ENCODE measurements at places on chromosomes 6 and 20.

- peak overlapping the region; percentile 19 for H3K4me3 ChIP-seq
- DNase-seq, result peak; percentile 51
- no peaks in the 10 kb centered on the region for H3K4me1 ChIP-seq
- H3K27me3 ChIP-seq, result no peaks in the 10 kb centered on the region
- H3K36me3 ChIP-seq, result no peaks in the 10 kb centered on the region
- H3K27ac ChIP-seq, result no peak overlapping the region
These were observed 47.1 kb upstream of the ENTPD6 start for GRCh38 chr20:25148181-25148981.

- H3K27me3 ChIP-seq, result no peaks in the 10 kb centered on the region
- peak; percentile 47 for DNase-seq
- peak overlapping the region; percentile 100 for H3K27ac ChIP-seq
- peaks cover 27% of the 10 kb centered on the region for H3K4me1 ChIP-seq
These were observed 673 bp downstream of the MARCKS start for GRCh38 chr6:113857556-113858479.

- H3K27ac ChIP-seq, result no peak overlapping the region
- DNase-seq, result no peak
- peaks cover 40% of the 10 kb centered on the region for H3K27me3 ChIP-seq
- peaks cover 13% of the 10 kb centered on the region for H3K4me1 ChIP-seq
- H3K36me3 ChIP-seq, result no peaks in the 10 kb centered on the region
These were observed 3.7 kb upstream of the ZSCAN23 start for GRCh38 chr6:28446818-28447511.

DNA sequence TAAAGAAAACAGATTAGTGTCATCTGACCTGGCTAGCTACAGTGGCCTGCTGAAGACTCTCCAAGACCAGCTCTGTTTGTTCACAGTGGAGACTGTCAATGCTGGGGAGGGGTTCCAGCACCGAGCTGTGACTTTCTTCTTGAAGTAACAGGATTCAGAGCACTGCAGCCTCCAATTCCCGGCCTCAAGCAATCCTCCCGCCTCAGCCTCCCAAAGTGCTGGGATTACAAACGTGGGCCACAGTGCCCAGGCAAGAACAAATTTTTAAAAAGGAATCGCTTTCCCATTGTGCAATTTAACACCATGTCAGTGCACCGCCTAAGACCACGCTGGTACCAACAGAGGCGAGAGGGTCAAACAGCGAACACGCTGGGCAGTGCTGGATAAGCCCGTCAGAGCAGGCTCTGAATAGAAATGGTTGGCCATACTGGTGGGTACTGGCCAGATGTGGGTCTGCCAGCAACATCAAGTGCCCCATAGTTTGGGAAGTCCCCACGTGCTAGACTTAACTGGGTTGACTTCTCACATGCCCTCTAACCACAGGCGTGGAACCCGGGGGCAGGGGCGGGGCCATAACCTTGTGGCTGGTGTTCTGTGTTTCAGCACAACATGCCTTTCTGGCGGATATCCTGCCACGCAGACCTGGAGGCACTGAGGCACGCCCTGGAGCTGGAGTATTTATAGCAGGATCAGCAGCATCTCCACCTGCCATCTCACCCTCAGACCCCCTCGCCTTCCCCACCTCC, 168.9 kb downstream of the ZMYND8 start:
- H3K27me3 ChIP-seq, result no peaks in the 10 kb centered on the region
- DNase-seq, result no peak
- no peaks in the 10 kb centered on the region for H3K36me3 ChIP-seq

- no peak overlapping the region for H3K4me3 ChIP-seq
- no peak for DNase-seq
- no peaks in the 10 kb centered on the region for H3K36me3 ChIP-seq
- H3K27ac ChIP-seq, result no peak overlapping the region
- H3K4me1 ChIP-seq, result no peaks in the 10 kb centered on the region
These were observed 245.1 kb upstream of the PRSS16 start for GRCh38 chr6:27002447-27002846.

DNA sequence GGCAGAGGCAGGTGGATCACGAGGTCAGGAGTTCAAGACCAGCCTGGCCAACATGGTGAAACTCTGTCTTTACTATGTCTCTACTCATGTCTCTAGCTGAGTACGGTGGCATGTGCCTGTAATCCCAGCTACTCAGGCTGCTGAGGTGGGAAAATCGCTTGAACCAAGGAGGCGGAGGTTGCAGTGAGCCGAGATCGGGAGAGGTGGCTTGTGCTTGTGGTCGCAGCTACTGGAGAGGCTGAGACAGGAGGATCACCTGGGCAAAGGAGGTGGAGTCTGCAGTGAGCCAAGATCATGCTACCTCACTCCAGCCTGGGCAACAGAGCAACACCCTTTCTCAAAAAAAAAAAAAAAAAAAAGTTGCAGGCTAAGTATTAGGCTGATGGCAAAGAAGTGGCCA, 8.0 kb upstream of the WTAP start:
- H3K27me3 ChIP-seq, result no peaks in the 10 kb centered on the region
- H3K4me3 ChIP-seq, result no peak overlapping the region
- no peak overlapping the region for H3K27ac ChIP-seq
- no peaks in the 10 kb centered on the region for H3K36me3 ChIP-seq

Data from tibial nerve (tissue), 4 donors.